Stimulated activated CD8-positive, alpha-beta memory T cell treated with anti-CD3 and anti-CD28 coated beads, Interleukin-4, amount 100 ng/mL, for 4 hours (primary cell): ENCODE measurements at places on chromosomes 3 and 15.

GRCh38 chr3:28042095-28042635 lies 199.3 kb upstream of the CMC1 start:
- no peak for DNase-seq

DNA sequence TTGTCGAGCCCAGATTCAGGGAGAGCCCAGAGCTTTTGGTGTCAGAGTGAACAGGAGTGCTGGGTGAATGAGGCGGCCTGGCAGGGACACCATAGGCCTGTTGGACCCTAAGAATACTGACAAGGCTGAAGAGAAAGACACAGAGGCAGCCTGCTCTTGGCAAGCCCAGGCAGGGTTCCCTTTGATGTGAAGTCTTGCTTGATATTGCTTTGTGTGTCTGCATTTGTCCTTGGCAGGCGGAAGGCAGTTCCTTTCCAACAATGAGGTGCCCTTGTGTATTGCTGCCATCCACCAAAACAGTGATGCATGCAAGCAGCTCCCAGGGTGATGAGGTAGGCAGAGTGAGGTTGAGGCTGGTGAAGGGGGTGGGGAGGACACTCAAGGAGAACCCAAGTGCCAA lies 152.7 kb upstream of the TSC22D2 start:
- DNase-seq, result no peak

DNA sequence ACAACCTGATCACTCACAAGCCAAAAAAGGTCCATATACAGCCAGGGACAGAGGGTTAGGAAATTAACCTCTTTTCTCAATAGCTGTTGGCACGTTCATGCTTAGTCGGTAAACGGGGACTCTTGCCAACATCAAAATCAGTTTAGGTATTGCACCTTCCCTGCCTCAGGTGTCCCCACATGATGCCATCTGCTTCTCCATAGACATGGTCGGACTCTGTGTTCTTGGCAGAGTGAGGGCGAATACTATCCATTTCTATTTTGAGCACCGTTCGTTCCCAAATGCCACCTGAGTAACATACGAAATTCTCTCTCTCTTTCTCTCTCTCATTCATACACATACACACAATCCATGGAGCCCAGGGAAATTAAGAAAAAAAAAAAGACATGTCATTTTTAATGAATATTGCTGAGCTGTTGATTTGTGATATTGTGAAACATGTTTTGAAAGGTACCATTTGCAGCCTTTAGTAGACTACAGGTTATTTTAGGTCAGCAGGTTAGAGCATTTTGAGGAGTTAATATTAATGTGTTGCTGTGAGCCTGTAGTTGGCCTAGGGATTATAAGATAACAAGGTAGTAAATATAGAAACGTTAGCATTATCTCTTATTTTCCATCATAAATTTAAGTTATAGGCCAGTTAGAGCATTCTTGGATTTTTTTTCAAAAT lies 78.5 kb downstream of the GHSR start:
- no peak for DNase-seq

GRCh38 chr15:95511671-95512070 lies 818.8 kb upstream of the NR2F2 start:
- DNase-seq, result no peak

GRCh38 chr3:47741925-47742324 lies 39.8 kb downstream of the SMARCC1 start:
- no peak for DNase-seq

DNA sequence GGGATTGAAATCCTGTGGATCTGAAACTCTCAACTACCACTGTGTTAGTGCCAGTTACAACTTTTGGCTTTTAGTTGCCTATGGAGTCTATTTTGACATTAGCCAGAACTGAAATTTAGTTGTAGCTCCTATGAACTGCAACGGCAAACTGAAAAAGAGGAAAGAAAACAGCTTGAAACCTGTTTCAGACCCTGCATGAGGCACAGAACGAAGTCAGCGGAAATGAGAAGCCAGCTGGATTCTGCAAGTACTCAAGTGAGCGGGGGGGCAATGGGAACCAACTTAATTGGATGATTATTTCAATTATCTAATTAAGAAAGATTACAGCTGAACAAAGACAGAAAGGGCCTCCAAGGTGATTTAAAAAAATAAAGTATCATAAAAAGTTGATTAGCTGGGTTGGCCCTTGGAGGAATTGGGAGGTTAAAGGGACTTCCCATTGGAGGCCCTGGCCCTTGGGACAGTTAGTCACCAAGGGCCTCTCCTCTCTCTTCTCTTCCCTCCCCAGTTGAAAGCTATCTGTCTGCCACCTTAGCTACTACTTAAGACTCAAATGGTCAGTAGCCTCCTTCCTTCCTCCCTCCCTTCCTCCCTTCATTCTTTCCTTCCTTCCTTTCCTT lies 352.1 kb downstream of the SHQ1 start:
- no peak for DNase-seq

GRCh38 chr15:58277333-58277732 lies 139.2 kb downstream of the AQP9 start:
- no peak for DNase-seq

- no peak for DNase-seq
Measured at GRCh38 chr3:155639462-155640055, 105.3 kb downstream of the PLCH1 start.

GRCh38 chr3:157066335-157067098 lies 93.4 kb downstream of the CCNL1 start:
- DNase-seq, result no peak

DNA sequence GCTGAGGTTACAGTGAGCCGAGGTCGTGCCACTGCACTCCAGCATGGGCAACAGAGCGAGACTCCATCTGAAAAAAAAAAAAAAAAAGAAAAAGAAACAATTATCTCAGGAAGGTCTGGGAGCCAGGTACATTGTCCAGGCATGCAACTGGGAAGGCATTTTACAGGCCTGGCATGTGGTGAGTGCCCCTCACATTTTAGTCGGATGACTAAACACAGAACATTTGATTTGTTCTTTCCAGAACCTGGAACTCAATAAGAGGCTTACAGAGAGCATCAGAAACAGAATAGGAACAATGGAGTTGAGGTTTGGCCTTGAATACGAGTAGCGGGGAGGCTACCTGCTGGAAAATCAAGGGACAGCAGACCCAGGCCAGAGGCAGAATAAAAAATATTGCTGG lies 33.7 kb upstream of the IGF1R start:
- DNase-seq, result no peak

GRCh38 chr3:172464306-172464705 lies 16.1 kb upstream of the GHSR start:
- no peak for DNase-seq

DNA sequence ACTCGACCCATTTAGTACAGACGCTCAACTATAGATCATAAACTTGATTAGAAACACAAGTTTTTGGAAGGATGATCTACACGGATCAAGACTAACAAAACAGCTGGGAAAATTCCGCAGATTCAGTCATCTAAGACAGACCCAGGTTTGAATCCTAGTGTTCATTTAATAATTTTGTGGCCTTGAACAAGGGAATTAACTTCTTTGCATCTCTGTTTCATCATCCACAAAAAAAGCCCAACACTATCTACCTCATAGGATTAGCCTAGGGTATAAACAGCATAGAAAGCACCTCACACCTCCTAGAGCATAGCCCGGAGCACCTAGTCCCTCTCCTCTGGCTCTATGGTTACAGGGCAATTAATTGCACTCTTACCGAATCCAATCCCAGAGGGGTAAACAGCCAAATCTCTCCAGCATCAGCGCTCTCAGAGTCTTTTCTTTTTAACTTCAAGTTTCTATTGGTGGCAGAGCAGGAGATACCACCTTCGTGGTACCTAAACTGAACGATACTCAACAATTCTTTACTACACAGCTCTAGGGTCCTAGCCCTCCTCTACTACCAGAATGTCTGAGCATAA lies 3.5 kb downstream of the TBL1XR1 start:
- no peak for DNase-seq

DNA sequence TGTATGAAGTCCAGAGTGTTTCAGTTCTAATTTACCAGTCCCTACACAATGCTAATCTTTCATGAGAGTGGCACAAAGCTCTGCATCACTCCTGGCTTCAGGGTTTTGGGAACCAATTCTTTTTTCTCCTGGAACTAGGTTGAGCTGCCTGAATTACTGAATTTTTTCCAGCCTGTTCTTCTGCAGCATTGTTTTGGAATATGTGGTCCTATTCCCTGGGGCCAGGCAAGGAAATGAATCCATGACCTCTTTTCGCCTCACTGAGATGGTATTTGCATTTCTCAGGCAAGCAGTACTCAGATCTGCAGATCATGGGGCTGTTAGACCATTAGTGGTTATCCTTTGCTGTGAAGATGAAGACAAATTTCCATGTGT lies 25.6 kb upstream of the GPR171 start:
- DNase-seq, result no peak

DNA sequence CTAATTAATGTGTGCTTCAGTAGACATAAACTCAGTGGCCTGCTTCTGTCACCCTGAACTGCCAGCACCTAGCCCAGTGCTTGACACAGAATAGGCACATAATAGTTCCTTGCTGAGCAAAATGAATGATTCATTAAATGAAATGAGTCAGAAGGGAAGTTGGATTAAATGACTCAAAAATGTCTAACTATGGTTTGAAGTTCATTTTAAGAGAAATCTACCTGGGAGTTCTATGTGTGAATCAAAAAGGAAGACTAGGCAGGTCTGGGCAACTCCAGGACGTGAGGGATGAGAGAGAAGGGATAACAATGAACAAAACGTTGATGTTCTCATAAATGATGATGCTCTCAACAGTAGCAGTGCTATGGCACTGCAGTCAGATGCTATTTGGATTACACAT lies 175.0 kb downstream of the CFAP20DC start:
- no peak for DNase-seq

GRCh38 chr15:34682674-34683073 lies 72.1 kb downstream of the GJD2 start:
- no peak for DNase-seq

GRCh38 chr15:96344706-96345559 lies 14.4 kb downstream of the NR2F2 start:
- no peak for DNase-seq

DNA sequence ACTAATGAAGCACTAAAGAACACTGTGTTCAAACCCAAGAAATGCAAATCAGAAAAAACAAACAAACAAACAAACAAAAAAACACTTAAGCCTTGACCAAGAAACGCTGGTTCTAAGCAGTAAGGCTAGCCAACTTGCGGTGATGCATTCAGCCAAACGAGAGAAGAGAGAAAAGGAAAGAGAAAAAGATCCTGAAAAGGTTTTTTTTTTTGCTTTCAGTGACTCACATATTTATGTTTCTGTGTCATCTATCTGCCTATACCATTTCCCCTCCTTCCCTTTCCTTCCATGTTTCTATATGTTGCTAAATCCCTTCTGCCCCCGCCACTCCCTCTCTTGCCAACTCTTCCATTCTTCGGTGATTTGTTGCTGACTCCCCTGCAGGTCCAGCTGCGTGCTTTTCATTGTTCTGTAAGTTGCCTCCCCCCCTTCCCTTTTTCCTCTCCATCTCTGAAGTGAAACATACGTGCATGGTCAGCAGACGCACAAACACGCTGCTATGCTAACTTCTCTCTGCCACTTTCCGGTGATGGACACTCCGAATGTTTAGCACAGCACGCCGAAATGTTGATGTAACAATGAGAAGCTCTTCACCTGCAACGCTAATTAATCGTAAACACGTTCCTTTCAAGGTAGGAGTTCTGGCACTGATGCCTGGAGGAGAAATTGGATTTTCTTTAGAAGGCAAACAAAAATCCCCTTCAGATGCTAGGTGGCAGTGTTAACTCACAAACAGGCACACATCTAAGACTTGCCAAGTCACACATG lies 154.4 kb downstream of the TUSC7 start:
- DNase-seq, result no peak

GRCh38 chr3:40745381-40746106 lies 220.8 kb downstream of the ZNF621 start:
- no peak for DNase-seq

GRCh38 chr3:110654843-110655502 lies 416.6 kb upstream of the NECTIN3 start:
- DNase-seq, result no peak

DNA sequence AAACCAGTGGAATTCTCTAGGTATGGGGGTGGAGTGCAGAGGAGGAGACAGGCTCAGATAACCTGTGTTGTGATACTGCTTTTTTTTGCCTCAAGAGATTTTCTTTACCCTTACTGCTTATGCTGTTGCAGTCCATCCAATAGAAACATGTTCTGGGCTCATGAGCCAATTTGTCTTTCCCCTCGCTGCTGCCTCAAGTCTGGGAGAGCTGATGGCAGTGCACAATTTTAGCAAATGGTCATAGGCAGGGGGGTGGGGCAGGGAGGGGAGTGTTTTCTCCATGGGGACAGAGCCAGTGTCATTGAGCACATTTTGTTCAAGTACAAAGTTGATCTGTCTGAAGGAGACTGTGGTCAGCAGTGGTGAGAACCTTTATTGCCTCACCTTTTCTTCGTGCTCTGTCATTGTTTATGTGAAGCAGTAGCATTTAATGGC lies 134.9 kb downstream of the MBNL1 start:
- no peak for DNase-seq

DNA sequence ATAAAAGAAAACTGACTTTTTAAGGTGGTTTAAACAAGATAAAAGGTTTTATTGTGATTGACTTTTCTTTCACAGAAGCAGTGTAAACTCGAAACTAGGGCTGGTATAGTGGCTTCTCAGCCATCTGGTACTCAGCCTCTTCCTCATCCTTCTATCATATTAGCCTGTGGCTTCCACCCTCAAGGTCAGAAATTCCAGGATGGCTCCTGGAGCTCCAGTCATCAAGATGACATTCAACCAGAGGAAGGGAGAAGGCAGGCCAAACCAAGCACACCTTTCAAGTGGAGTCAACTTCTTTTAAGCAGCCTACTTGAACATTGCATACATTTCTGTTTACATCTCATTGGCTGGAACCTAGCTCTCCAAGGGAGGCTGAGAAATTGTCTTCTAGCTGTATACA lies 1.3 kb upstream of the MESD start:
- no peak for DNase-seq

GRCh38 chr15:55195996-55196395 lies 745 bp downstream of the RSL24D1 start:
- no peak for DNase-seq

DNA sequence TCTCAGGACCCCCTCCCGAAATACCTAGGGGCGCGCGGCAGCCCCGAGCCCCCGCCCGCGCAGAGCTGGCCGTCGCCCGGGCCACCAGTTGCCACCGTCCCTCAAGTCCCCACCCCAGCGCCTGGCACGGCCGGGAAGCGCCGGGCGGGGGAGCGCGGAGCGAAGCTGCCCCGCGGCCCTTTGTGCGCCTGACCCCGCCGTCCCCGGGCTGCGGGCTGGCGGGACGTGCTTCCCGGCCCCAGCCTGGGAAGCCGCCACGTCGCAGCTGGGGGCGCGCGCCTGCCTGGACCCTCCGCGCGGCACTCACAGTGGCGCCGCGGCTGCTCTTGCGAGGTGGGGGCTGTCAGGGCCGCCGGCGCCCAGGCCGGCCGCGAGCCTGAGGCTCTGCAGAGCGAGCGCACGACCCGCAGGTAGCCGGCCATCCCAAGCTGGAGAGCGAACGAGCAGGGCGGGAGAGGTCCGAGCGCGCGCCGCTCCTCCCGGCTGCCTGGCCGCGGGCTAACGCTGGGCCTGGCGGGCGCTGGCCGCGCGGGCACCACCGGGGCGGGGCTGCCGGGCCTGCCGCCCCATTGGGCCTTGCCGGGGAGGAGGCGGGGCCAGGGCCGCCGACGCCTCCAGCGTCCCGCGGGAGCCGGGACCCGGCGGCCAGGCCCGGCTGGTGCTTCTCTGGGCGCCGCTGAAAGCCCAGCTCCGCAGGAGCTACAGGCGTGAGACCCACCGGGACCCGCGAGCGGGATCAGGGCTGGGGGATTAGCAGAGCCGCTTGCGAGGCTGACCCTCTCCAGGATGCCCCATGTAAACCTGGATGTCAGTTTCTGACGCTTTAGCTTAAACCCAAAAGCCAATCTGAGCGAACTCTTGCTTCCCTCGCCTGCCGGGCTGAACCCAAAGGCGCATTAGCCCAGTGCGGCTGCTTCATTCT lies at the start of gene IDH2:
IDH2 (minus strand) TSS at position 500 of the 922 bp plus-strand sequence; CDS start at position 422, 78 bp downstream.
- no peak for DNase-seq

- DNase-seq, result no peak
Measured at GRCh38 chr3:127886956-127887231, 28.1 kb upstream of the KBTBD12 start.
